ENCODE measurements at places on chromosomes 12 and 14. TPM values are rescaled to one million over a fixed set of nuclear protein-coding genes. Genes with fewer than 3 reads are reported as not detected.

KRT2 gene
- not detected for total RNA-seq

CD27 gene
- not detected for total RNA-seq

B3GNT4 gene
- total RNA-seq = 0.66 TPM

PTPN21 gene
- 9.0 TPM for total RNA-seq

EML5 gene
- 0.43 TPM for total RNA-seq

MYBPC1 gene
- not detected for total RNA-seq

GNG2 gene
- total RNA-seq = 3.4 TPM

REM2 gene
- 0.39 TPM for total RNA-seq

KERA gene
- total RNA-seq = not detected

P2RX2 gene
- total RNA-seq = not detected

SERPINA5 gene
- 0.15 TPM for total RNA-seq

TSPAN19 gene
- total RNA-seq = not detected

P3H3 gene
- total RNA-seq = 28.7 TPM

COA8 gene
- total RNA-seq = 57.7 TPM

CCDC177 gene
- not detected for total RNA-seq

RFX4 gene
- not detected for total RNA-seq

SYT1 gene
- 5.3 TPM for total RNA-seq

HELB gene
- total RNA-seq = 0.80 TPM

LIN7A gene
- total RNA-seq = 0.55 TPM

PTGER2 gene
- 2.7 TPM for total RNA-seq

OR4E2 gene
- not detected for total RNA-seq

SLCO1B1 gene
- total RNA-seq = 0.39 TPM

MYO1A gene
- 0.43 TPM for total RNA-seq

SVOP gene
- total RNA-seq = not detected

KNTC1 gene
- 21.3 TPM for total RNA-seq

SCN8A gene
- 1.3 TPM for total RNA-seq

NGB gene
- total RNA-seq = not detected

DIO3 gene
- total RNA-seq = not detected

Data from A549 treated with Mapracorat at 1 μM for 4 hours (cell line).